ENCODE measurements at places on chromosomes 2 and 18. TPM values are rescaled to one million over a fixed set of nuclear protein-coding genes. Genes with fewer than 3 reads are reported as not detected.

DNA sequence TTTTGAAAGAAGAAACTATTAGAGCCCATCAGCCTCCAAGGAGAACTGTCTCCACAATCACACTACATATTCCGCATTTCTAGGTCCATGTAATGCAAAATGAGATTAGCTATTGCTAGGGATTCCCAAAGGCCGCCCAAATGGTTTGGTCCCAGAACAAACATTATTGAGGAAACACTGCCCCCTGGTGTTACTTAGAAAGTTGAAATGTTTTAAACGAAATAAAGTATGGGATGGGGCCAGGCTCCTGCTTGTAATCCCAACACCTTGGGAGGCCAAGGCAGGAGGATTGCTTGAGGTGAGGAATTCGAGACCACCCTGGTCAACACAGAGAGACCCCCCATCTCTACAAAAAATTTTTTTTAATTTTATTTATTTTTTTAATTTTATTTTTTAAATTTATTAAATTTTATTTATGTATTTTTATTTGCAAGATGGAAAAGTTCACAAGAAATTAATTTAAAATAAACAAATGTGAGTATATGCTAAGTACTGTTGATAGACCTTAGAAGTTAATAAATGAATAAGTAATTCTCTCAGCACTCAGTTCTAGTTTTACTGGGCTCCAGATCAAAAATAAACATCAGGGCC is 5.5 kb downstream of the NHEJ1 start:
- DNase-seq = peak; percentile 77

DNA sequence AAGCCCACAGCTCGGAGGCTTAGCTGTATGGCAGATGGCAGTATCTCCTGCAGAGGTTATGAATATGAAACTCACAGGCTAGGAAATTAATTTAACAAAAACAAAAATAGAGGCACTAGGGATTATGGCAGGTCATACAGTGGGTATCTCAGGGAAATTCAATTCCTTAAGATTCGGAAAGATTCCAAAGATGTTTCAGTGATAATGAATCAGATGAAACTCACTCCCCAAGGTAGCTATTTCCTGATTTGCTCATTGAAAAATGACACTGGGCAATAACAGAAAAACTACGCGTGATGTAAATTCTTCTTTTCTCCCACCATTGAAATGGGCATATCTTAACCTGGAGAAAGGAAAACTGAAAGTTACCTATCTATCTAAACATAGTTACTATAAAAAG is 414.1 kb downstream of the STK39 start:
- no peak for DNase-seq

GRCh38 chr2:88755836-88756235 is 64.4 kb downstream of the RPIA start:
- no peak for DNase-seq

- no peak for DNase-seq
Measured at GRCh38 chr2:205746420-205746785, 64.1 kb downstream of the NRP2 start.

GRCh38 chr2:236523249-236523648 is 46.4 kb upstream of the ACKR3 start:
- no peak for DNase-seq

DNA sequence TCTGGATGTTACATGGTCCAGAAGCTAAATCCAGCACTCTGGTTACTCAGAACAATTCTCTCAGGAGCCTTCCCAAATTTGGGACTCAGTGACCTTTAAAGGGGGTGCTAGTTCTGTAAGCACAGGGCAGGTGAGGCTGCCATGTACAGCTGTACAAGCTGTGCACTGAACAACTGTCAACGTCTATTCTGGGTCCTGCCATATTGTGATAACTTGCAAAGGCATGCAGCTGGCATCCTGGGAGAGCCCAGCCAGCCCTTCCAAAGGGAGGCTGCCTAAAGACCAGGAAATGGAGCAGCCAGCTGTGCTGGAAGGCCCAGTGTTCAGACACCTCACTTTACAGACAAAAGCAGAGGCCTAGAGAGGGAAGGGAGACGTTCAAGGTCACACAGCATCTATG is 204.8 kb downstream of the KLHL29 start:
- DNase-seq = no peak

DNA sequence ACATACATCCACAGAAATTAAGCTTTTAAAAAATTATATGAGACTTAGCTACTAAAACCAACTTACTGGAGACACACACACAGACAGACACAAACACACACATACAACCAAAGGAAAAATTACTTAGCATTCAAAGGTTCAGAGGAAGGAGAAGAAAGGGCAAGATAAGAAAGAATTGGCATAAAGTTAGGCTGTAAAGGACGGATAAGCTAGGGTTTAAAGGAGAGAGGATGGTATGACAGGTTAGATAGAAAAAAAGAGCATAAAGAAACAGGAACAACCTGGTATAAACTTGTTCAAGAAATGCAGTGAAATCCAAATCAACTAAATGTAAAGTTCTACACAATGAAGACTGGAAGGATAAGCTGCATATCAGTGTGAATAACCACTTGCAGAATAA is 73.4 kb downstream of the SLC66A3 start:
- DNase-seq = no peak

- no peak for DNase-seq
Measured at GRCh38 chr18:57439609-57439968, 4.4 kb downstream of the ONECUT2 start.

The SPP2 gene
- polyA plus RNA-seq = not detected

DNA sequence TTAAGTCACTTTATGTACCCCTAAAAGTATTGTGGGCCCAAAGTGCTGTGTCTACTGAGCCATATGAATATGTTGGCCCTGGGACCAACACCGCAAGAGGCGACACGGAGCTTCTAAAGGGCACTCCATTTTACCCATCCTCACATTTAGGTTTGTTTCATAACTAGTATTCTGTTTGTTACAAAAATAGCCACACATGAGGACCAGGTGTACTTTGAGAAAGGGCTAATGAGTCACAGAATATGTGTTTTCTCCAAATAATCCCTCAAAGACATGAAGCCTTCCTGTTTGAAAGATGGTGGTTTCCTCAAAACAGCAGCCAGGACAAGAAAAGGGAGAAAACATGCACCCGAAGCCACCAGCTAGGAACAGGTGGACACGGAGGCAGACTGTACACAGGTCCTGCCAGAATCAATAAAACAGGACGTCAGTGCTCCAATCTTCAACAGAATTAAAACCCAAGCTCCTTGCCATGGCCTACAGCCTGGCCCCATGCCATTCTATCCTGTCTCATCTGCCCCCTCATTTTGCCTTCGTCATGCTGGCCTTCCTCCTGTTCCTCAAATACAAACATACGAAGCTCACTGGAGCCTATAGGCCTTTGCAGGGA is 21.8 kb upstream of the GRB14 start:
- DNase-seq = no peak

The ASB18 gene
- not detected for polyA plus RNA-seq

- DNase-seq = no peak
Measured at GRCh38 chr2:181686576-181687185, 6.4 kb upstream of the NEUROD1 start.

The HOXD3 gene
- polyA plus RNA-seq = 26.0 TPM

DNA sequence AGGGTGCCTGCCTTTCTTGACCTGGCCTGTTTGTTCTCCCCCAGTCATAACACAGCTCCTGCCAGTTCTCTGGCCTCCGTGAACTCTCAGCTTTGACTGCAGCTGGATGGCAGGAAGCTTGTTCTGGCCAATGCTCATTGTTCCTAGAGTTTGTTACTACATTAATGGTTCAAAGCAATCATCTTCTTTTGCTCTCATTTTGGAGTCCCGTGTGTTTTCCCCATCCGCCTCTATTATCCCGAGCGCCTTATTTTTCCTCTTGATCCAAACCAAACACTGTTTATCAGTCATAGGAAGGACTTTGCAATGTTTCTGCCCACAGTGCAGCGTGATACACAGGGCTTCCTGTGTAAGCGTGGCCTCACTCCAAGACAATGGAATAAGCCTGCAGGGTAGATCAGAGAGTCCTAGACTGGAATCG is 184.3 kb upstream of the APCDD1 start:
- DNase-seq = no peak

- DNase-seq = peak; percentile 36
Measured at GRCh38 chr18:77250926-77251729, 1.5 kb downstream of the GALR1 start.

The GYPC gene
- 63.5 TPM for polyA plus RNA-seq
